ENCODE measurements at places on chromosomes 5 and 9. TPM values are rescaled to one million over a fixed set of nuclear protein-coding genes. Genes with fewer than 3 reads are reported as not detected.

LMNB1 gene
- total RNA-seq = 5.3 TPM

DNA sequence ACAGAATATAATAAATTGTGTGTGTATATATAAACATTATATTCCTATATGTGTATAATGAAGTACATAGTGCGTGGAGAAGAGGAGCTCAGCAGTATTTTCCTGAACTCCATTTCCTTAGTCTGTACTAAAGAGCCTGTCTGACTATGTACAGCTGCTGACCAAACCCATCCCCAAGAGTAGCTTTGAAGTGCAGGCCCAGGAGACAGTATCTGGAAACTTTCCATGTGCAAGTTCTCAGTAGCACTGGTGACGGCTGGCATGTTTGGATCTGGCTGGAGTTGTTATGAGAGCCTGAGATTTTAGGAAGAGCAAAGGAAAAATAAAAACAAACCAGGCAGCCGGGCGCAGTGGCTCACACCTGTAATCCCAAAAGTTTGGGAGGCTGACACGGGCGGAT is 244.2 kb downstream of the RFK start:
- H3K27me3 ChIP-seq = no peaks in the 10 kb centered on the region
- H3K27ac ChIP-seq = no peak overlapping the region
- no peak overlapping the region for H3K4me3 ChIP-seq
- DNase-seq = no peak

LCP2 gene
- total RNA-seq = 27.3 TPM

TSSK1B gene
- not detected for total RNA-seq

GRCh38 chr5:79111387-79111959 is at the start of gene BHMT:
Gene BHMT (plus strand): TSS chr5:79111809. CDS start chr5:79111886, 77 bp downstream.
- H3K4me1 ChIP-seq = peaks cover 7% of the 10 kb centered on the region
- DNase-seq = no peak
- no peaks in the 10 kb centered on the region for H3K36me3 ChIP-seq
- no peak within 1 kb of the TSS for H3K4me3 ChIP-seq

DNA sequence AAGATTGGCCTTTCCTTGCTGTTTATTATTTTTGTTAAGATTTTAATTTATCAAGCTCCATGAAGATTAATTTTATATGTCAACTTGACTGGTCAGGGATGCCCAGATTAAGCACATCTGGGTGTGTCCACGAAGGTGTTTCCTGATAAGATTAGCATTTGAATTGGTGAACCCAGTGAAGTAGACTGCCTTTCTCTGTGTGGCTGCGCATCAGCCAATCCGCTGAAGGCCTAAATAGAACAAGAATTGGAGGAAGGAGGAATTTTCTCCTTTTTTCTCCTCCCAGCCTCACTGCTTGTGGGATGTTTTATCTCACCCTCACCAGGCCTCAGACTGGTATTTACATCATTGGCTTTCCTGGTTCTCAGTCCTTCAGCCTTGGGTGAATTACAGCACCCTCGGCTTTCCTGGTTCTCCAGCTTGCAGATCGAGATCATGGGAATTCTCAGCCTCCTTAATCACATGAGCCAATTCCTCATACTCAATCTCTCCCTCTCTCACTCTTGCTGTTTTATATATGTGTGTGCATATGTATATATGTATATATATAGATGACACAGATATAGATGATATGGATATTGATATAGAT is 135.4 kb upstream of the SPEF2 start:
- DNase-seq = no peak
- no peaks in the 10 kb centered on the region for H3K27me3 ChIP-seq
- H3K27ac ChIP-seq = no peak overlapping the region
- no peak overlapping the region for H3K4me3 ChIP-seq
- H3K4me1 ChIP-seq = peaks cover 9% of the 10 kb centered on the region

VAV2 gene
- 50.0 TPM for total RNA-seq

DNA sequence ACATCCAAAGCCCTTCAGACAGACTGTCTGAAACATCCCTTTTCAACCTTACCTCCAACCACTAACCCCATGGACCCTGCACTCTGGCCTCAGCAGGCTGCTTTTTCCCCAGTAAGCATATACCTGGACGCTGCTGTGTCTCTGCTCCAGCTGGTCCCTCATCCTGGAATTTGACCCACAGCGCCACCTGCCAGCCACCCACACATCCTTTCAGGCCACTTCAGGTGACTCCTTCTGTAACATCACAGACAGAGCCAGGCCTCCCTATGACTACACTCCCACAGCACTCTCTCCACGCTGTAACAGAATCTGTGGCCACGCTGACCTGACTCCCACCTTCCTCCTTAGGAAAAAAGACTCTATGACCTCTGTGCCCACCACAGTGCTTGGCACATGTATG is 3.4 kb downstream of the MGAT1 start:
- H3K27me3 ChIP-seq = no peaks in the 10 kb centered on the region
- H3K36me3 ChIP-seq = no peaks in the 10 kb centered on the region
- no peak for DNase-seq

DNA sequence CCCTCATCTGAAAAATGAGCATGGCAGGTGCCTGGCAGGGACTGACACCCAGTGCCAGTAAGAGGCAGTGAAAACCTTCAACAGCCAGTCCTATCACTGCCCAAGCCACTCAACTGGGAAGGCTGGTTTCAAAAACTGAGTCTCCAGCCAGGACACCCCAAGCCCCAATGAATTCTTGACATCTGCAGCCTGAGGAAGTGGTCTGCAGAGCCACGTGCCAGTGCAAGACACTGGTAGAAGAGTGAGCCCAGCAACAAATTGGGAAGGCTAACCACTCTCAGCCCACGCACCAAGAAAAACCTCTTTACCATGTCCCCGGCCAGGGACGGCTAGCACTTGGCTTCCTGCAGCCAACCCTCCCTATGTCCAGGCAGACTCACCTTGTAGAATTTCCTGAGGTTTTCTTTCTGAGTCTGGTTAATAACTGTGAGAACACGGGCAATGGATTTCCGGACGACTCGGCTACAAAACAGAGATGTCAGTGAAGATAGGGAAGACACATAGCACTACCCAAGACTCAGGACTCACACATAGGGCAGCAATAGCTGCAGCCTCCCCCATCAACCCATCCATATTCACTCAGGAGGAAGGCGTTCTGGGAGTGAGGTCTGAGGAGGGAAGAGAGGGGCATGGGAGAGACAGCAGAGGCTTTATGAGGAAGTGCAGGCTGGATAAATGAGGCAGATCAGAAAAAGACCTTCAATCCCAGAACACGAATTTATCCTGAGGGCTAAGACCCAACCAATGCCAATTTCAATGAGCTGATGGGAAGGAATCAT is 1.8 kb downstream of the RPL35 start:
- no peaks in the 10 kb centered on the region for H3K27me3 ChIP-seq
- H3K36me3 ChIP-seq = no peaks in the 10 kb centered on the region
- H3K27ac ChIP-seq = no peak overlapping the region

ANXA1 gene
- total RNA-seq = 45.1 TPM
